ENCODE measurements at places on chromosomes 11 and 22.

DNA sequence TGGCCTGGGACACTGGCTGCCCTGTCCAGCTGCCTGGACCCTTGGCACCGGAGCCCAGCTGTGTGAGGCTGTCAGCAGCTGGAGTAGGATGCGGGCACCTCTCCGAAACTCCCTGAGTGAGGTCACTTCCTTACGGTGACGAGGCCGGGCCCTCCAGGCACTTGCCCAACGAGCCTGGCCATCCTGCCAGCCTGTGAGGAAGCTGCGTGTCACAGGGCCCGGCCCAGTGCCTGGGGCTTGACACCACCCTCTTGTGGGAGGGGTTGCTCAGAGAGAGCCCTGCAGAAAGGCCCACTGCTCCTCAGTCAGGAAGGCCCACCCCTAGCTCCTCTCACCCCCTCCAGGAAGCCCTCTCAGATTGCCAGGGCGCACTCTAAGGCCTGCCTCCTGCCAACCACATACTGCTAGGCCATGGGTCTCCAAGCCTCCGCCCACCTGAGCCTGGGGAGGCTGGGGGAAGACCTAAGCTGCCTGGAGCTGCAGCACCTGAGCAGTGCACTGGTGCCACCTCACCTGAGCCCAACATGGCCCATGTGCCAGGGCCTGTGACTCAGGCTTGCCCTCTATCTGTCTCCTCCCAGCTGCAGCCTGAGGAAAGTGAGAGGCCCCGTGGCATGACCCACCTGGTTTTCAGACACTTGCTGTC is 4.3 kb upstream of the PHLDA2 start:
- DNase-seq: no peak

DNA sequence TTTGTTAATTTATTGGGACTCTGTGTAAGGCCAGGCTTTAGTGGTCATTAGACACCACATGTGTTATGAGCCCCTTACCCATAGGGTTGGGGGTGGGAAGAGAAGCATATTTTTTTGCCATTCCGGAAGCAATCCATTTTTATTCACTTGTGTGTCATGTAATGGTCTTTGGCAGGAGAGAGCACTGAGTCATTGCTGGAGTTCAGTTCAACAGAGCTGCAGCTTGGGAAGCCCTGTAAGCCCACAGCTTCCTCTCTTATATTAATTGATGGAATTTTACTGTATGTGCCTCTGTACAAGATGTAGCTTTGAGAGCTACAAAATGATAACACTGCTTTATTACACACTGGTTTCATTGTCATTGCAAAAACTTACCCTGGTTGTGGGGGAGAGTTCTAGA is 177.3 kb upstream of the SORL1-AS1 start:
- DNase-seq: no peak

DNA sequence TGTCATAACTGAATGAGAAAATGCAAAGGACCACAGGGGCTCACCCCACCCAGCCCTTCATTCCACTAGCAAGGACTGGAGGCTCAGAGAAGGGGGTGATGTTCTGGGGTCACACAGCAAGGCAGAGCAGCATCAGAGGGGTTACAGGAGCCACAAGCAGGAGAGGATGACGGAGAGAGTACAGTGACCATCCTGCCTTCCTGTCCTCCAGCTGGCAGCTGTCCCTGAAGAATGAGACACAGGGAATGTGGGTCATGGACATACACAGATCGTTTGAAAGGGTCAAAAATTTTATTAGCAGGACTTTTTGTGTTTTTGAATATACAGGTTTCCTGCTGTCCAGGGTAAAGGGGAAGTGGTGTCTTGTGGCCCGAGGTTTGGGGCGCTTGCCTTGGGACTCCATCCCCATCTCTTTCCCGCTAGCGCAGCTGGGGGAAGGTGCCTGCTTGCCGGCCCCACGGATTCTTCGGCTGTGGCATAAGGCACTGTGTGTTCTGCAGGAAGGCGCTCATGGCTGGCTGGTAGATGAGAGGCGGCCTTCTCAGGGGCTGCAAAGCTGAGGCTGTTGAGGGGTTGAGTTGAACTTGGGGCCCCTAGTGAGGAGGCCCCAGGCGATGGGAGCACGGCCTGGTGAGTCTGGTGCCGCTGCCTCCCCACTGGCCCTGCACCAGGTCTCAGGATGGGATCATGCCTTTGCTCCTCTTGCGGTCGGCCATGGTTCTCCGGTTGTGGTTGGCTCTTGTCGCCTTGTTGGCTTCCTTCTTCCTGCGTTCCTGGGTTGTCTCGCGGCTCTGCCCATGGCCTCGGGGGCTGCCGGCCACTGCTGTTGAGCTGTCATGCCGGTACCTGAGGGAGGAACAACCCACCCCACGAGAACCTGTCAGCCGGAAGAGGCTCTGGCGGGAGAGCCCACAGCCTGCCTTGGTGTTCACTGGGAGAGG is 21.4 kb downstream of the UQCR10 start:
- DNase-seq: no peak

DNA sequence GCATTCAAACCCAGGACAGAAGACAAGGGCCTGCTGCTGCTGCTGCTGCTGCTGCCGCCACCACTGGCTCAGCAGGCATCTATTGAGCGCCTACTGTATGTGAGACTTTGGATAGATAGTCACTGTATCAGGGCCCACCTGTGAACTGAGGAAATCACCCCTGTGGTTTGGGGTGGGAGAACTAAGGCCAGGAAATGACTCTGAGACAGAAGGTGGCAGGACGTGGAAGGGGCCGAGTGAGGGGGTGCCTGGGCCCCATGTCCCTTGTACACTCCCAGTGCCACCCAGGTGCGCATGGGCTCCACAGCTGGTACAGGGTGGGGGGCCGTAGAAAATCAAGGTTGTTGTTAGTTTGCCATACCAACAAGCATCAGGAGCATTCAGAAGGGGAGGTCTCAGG is 50.6 kb downstream of the ARHGAP8 start:
- no peak for DNase-seq

- DNase-seq: no peak
Observed at GRCh38 chr22:26546282-26546681, 34.0 kb upstream of the TFIP11 start.

DNA sequence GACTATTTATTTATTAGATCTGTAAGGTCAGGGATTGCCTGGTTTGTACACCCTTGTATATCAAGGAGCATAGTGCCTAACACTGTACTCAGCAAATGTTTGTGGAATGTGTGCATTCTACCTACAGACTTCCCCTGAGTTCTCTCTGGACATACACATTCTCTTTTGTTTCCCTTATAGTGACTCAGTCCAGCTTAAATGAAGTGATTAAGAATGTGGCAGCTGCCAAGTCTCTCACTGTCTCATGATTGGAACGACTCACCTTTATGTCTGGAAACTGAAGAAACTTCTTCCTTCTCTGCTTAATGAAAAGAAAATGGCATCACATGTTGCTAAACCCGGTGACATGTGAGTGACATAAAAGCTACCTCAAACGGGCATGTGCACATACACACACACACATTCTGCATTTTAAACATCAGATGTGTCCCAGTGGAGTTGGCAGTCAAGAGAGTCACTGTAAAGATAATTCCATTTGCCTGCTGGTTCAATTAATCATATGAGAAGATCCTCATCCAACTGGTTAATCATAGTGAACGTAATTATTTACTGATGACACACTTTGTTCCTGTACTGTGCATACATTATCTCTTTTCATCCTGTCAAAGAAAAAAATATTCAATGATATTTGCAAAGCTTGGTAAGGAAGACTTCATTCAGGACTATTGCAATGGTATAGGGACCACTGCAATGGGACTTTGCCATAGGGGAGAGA is 42.8 kb downstream of the GLYAT start:
- DNase-seq: no peak

- no peak for DNase-seq
Observed at GRCh38 chr11:46485856-46486443, 94.4 kb upstream of the CHRM4 start.
